ENCODE measurements at places on chromosomes 5 and 9.
A peak's percentile ranks its signal among the peaks of the same experiment; 100 is the strongest.

- DNase-seq, result no peak
Measured at GRCh38 chr9:87577746-87578145, 80.1 kb downstream of the DAPK1 start.

- no peak for DNase-seq
Measured at GRCh38 chr5:173027905-173028304, 28.2 kb upstream of the CREBRF start.

- DNase-seq, result no peak
Measured at GRCh38 chr5:102617191-102618187, 118.7 kb upstream of the SLCO6A1 start.

DNA sequence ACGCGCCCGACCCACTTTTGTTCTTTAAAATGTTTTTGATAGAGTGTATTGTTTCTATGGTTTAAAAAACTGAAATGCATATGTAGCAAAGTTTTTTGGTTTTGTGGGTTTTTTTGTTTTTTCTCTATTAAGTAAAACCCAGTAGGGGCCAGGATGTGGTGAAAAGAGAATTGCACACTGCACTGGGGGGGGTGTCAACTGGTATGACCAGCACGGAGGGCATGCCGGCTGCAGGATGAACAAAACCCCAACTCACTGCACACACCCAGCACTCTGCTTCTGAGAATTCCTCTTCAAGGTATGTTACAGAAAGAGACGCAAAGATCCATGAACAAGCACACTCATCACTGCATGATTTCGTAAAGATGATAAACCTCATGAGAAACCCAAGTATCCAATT lies 75.0 kb downstream of the STK10 start:
- DNase-seq, result no peak

- no peak for DNase-seq
Measured at GRCh38 chr9:15277400-15278090, 29.5 kb downstream of the TTC39B start.

DNA sequence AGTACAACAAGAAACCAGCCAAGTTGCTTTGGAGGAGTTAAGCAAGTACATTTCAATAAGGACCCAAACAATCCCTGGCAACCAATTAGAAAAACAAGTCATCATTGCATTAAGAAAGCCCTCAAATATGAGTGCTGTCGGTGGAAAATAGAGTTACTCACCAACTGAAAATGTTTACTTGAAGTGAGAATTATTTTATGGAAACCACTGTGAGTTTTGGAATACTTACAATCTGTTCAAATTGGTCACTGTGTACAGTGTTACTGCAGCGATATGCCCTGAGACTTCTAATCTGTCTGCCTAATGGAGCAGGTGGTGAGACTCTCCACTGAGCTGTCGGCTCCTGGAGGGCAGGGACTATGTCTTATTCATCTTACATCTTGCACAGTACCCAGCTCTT lies 1073.2 kb upstream of the DMAC1 start:
- DNase-seq, result no peak

- DNase-seq, result no peak
Measured at GRCh38 chr5:131710391-131710790, 75.4 kb upstream of the RAPGEF6 start.

GRCh38 chr9:136140046-136140445 lies 21.4 kb upstream of the TMEM250 start:
- no peak for DNase-seq

DNA sequence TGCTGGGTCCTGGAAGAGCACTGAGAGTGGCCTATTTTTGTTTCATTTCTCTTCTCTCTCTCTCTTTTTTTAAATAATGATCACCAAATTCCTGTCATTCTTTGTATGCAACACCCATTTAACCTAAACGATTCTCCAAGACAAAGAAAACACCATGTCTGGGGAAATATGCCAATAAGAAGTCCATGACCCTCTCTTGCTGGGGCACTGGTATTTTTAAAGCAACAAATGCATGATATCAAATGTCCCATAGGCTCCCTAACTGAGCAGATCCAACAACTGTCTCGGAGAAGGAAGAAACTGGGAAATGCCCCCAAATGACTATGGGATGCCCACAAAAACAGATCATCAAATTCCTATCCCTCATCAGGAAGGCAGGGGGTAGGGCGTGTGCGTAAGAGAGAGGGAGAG lies 567.4 kb downstream of the CCDC171 start:
- no peak for DNase-seq

DNA sequence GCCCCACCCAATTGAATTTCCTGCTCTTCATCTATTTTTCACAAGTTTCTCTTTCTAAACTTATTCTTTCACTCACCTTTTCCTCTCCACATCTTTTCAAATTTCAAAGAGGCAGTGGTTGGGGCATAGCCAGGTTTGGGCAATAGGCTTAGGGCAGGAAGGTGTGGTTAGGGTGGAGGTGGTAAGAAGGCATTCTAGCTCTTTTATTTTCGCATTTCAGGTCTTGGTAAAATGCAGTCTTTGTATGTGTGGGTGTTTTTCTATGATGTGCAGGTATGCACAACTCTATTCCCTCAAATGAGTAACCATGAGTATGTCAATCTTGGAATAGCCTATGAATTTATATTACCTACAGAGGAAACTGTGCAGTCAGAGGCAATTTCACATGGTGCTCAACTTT lies 129.8 kb upstream of the IFNE start:
- no peak for DNase-seq

- peak; percentile 95 for DNase-seq
Measured at GRCh38 chr5:135578685-135579341, at the start of gene CXCL14. TSS of gene CXCL14 (minus strand) at chr5:135578991. CDS start at chr5:135578778, 213 bp downstream.

DNA sequence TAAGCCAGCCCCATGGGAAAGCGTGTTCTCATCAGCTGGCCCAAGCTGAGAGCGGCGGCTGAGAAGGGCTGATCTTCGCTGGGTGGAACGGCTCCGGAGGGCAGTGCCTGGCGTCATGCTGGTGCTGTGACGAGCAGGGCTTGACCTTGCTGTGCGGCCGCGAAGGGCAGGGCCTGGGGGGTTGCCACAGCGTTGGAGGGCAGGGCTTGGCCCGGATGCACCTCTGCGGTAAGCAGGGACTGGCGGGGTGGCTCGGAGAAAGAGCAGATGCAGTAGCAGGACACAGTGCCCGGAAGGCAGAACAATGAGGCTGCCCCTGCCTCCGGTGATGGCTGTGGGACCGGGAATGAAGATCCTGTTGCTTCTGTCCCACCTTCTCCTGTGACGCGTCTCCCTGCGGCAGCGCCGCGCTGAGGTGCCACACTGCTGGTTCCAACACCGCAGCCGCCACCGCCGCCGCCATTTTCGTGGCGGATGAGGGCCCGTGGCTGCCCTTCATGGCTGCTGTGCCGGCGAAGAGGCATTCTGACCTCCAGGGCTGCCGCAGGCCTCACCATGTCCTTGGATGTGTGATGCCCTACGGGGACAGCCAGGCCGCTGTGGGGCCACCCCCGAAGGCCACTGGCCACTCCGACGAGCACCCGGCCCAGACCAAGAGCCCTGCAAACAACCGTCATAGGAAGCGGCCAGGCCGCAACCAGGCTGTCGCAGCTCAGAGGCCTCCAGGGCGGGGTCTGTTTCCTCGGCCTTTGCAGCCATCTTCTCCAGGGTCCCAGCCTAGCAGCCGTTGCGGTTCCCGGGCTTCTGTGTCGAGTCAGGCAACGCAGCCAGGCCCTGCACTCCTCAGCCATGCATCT lies 890.5 kb upstream of the CTNND2 start:
- DNase-seq, result no peak

GRCh38 chr5:92460505-92460904 lies 1077.4 kb upstream of the ARRDC3 start:
- DNase-seq, result no peak

DNA sequence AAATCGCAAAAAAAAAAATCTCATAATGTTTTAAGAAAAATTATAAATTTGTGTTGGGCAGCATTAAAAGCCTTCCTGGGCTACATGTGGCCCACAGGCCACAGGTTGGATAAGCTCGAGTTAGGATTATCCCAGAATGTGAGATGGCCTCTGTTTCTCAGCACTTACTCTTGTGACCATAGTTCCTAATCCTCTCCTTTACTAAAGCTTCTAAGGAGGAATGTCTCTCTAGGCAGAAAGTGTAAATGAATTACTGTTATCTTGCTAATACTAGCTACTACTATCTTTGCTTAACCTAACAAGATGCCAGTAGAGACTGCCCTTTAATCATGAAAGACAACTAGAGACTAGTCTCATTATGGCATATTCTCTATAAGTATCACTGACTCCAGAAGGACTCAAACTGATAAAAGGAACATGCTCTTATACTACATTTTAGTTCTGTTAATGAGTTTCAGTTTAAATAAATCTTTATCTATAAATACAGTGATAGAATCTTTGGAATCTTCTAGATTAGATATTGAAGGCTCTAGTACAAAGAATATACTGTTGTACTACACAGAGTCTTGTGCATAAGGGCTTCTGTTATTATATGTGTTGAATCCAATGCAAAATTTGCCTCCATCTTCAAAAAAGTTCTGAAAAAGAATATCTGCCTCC lies 13.8 kb downstream of the INVS start:
- DNase-seq, result no peak

DNA sequence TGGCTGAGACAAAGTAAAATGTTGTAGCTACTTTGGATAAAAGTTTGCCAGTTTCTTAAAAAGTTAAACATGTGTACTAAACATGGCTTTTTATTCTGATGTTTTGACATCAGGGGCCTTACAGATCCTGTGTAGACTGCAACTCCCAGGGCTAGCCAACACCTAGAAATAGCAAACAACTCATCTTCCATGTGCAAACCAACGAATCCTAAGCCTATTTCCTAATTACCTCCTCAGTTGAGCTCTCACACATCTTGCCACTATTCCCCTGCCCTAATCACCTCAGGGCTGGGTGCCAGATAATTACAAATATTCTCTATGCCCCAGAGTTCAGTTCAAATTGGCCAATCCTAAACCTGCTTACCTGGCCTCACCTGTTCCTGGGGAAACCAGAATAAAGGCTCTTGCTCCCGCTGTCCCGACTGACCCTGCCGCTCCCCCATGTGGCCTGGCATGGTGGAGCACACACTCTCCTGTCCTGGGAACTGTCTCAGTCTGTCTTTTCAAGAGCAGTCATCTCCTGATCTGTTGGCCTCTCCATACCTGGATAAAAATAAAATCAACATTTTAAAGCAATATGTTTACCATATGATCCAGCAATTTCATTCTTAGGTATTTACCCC lies 37.1 kb upstream of the FAM169A start:
- DNase-seq, result no peak

DNA sequence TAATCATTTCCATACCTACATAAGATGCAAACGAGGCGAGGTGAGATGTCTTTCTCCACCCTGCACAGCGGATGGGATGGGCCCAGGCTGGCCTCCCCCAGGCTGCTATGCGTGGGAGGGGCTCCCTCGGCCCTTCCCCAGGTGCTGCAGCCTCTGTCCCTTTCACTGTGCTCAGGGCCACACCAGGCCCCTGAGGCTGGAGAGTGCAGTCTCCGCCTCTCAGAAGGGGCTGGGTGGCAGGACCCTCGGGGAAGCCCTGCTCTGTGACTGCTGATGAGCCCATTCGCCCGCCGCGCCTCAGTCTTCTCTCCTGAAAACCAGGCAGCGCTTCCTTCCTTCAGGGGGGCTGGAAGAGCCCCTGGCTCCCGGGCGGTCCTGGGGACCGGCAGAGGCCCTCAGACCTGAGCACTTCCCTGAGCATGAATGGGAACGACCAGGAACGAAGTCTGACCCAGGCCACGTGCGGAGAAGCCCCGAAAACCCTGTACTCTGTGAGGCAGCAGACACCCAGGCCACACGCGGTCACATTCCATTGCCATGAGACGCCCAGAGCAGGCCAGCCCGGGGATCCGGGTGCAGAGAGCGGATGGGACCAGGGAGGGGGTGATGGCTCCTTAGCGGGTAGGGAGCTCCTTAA lies 21.9 kb upstream of the NOTCH1 start:
- peak; percentile 95 for DNase-seq

GRCh38 chr5:140186267-140186671 lies 11.3 kb downstream of the CYSTM1 start:
- DNase-seq, result no peak

DNA sequence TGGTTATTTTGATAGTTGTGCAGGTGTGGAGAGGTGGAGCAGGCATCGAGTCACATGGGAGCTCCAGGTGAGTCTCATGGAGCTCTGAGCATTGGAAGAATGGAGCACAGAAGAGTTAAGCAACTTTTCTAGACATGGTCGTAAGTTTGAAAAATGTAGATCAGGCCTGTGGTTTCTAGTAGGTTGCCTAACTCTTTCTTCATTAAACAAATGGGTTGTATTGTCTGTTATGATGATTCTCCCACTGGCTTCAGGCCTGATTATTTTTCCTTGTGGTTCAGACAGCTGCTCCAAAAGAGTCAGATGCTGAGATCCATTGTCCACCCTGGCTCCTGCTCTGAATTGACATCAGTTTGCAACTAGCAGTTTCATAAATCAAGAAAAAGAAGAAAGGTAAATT lies 80.3 kb upstream of the RPS23 start:
- no peak for DNase-seq

GRCh38 chr5:103362211-103362610 lies 103.6 kb downstream of the MACIR start:
- DNase-seq, result no peak

DNA sequence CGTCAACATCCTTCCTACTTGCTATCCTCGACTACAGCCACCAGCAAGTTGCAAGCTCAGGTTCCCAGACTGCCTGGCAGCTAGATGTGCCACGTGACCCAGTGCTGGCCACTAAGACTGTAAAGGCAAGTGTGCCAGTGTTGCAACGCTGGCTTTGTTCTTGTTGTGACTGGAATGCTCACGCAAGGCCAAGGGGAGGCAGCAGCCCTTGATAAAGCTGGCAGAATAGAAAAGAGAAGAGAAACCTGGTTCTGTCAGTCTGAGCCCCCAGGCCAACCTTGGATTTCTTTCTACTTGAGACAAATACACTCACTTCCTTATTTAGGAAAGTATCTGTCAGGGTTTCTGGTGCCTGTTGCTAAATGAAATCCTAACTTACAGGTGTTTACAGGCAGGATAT lies 113.0 kb downstream of the KLHL3 start:
- DNase-seq, result peak; percentile 77

GRCh38 chr5:59342181-59342580 lies 551.3 kb downstream of the PDE4D start:
- DNase-seq, result no peak

DNA sequence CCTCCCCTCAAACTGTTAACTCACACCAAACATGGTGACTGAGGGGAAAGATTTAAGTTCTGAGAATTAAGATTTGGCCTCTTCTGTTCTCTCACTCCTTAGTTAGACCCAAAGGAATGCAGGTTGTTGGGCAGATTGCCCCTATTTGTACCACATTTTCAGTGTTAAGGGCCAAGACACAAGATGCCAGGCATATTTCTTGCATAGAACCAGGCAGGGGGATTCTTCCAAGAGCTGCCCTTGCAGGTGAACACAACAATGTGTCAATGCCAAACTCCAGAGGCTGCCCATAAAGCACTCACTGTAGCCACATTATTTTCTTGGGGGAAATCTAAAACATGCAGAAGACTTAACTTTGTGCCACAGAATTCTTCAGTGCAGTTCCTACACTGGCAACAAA lies 14.7 kb downstream of the MPDZ start:
- no peak for DNase-seq

Data from lower leg skin (tissue), 4 donors.